ENCODE measurements at places on chromosomes 11 and 22.

GRCh38 chr22:35489239-35489638 lies 51.4 kb upstream of the RASD2 start:
- DNase-seq, result no peak

- no peak for DNase-seq
Measured at GRCh38 chr11:26219183-26220117, 112.5 kb upstream of the ANO3 start.

DNA sequence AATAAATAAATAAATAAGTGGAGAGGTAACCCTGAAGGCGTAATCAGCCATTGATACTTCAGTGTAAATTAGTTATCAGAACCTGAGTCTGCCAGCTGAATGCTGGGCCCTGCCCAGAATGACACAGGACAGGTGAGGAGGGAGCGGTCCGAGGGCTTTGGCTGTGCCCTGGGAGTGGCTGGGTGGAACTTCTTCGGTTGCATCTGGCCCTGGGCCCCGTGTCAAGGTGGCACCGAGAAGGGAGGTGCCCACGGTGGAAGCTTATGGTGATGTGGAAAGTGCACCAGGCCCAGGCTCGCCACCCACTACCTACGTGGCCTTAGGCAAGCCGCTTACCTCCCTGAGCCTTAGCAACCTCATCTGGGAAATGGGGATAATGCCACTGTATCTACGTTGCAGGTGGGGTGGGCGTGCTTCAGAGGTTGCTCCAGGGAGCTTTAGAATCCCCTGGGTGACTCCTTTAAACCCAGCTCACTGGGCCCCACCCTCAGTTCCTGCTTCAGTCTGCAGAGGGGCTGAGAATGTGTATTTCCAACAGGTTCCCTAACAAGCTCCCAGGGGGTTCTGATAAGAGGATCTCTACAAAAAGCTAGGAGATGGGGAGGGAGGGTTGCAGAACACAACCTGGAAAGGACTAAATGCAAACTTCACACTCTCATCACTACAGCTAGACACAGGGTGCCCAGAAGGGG lies 38.8 kb downstream of the TXN2 start:
- DNase-seq, result no peak

DNA sequence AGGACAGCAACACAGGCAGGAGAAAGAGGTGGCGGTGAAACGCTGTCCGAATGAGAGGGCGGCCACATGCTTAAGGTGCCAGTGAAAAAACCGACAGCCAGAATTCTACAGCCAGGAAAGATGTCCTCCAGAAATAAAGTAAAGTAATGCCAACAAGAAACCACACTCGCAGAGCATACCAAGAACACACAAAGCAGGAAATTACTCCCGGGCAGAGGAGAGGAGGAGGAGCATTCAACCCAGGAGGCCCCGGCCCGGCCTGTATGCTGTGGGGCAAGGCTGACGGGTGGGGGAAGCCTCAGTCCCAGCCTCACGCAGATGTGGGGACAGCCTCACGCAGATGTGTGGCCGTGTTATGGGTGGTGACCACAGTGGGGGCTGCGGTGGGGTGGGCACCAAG lies 28.0 kb downstream of the CHID1 start:
- DNase-seq, result no peak

GRCh38 chr11:64743591-64744543 lies at the start of gene RASGRP2:
RASGRP2 (minus strand) TSS chr11:64744142; CDS start chr11:64742866, 1,276 bp downstream.
- no peak for DNase-seq

DNA sequence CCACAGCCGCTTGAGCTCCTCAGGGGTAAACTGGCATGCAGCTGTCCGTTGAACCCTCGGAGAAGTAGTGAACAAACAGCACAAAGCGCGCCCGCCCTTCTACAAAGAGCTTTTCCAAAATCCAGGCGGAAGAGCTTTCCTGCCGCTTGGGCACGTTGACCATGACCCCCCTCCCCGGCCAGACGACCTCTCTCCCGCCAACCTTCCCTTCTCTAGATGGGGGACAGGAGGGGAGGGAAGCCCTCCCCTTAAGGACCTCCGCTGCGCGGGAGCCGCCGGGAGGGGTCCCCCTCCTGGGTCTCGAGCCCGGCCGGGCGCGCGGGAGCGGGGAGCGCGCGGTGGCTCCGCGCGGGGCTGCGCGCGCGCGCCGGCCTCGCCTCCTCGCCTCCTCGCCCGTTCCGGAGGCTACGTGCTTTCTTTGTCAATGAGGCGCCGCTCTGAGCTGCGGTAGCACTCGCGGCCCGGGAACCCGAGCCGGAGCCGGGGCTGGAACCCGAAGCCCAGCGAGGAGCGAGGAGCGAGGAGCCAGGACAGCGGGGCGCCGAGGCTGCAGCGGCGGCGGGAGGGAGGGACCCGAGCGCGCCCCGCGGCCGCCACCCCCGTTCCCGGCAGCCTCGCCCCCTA lies 118.6 kb downstream of the HIPK3 start:
- peak; percentile 30 for DNase-seq

DNA sequence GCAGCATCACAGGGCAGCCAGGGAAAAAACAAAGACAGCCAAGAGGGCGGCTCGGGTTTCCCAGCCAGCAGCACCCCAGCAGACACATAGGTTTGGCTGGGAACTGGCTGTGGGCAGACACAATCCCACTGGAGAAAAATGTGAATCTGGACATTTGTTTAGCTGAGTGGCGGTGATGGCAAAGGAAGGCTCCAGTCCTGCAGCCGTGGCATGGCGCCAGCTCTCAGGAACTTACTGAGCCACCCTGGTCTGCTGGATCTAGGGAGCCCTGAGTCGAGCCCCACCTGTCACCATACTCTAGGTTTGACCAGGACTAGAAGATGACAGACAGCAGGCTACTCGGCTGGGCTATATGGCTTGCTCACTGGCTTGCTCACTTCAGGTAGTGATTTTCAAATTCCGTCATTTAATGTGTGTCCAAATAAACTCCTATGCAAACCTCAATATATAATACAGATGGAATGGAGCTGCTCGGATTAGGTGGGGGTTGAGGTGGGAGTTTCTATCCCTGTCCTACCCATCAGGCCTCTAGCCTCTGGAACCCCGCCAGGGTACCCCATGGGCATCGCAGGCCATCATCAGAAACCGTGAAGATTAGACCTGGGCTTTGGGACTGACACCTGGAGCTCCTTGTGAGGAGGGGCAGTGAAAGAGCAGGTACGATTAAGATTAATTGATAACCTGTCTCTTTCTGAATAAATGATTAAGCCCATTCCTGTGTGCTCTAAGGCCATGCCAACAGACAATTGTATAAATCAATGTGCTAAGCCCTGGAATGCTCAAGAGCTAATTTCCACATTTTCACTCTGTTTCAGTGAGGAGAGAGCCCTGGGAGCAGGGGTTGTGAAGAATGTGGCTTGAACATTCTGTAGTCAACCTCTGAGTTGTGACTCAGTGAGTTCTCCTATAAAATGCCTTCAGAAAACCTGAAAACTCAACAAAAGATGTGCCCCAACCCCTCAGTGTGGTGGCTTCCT lies 42.5 kb downstream of the GALNT18 start:
- DNase-seq, result no peak

DNA sequence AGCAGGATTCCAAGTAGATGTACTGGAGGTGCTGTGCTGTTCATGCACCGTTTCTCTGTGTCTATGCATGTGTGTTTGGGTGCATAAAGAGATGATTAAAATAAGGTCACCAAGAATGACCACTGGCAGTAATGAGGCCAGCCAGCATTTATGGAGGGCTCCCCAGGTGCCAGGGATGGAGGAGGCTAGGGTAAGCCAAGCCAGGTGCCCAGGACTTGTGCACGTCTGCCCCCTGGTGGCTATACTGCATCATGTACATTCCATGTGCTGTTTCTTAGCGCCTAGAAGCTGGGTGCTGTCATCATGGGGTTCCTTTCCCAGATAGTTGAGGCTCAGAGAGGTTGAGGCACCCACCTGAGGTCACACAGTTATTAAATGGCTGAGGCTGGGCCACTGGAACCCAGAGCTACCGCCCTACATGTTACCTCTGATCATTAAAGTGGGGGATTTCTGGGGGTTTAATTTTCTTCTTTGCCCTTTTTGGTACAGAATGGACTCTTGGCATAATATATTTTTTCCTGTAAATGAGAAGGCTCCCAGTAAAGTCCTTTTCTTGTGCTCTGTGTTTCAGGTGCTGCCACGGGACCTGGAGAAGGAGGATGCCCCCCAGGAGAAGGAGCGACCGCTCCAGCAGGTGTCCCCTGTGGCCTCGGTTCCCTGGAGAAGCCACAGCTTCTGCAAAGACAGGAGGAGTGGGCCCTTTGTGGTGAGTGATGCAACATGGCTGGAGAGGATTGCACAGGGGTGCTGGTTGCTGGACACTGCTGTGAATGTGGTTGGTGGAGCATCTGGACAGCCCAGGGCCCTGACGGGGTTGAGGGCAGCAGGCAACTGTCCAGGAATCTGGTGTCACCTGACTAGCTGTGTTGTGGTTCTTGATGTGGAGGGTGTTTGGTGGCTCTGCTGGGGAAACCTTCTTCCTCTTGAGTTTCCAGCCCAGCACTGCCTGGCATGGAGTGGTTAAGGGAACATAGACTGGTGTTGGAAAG lies 96.4 kb downstream of the KIAA1671 start:
- peak; percentile 46 for DNase-seq

DNA sequence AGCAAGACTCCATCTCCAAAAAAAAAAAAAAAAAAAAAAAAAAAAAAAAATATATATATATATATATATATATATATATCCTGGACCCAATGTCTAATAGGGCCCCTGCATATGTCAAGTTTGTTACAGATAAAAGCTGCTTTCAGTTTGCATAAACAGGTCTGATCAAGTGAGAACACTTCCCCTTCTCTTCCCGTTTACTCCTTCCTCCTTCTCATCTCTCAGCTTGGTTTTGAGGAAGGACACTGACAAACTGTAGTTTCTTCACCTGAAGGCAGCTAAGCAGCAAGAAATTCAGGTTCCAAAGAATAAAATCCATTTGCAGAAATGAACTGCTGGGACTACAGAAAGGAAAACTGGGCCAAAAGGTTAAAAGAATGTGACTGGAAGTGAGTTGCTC lies 11.7 kb downstream of the THOC5 start:
- DNase-seq, result no peak

- no peak for DNase-seq
Measured at GRCh38 chr11:25423436-25424199, 908.3 kb upstream of the ANO3 start.

GRCh38 chr11:13126430-13126829 lies 117.3 kb downstream of the RASSF10 start:
- DNase-seq, result peak; percentile 85

- peak; percentile 57 for DNase-seq
Measured at GRCh38 chr11:118530683-118531596, at the start of gene TMEM25. TMEM25 (plus strand) TSS chr11:118531192; CDS start chr11:118531802, 610 bp downstream.

DNA sequence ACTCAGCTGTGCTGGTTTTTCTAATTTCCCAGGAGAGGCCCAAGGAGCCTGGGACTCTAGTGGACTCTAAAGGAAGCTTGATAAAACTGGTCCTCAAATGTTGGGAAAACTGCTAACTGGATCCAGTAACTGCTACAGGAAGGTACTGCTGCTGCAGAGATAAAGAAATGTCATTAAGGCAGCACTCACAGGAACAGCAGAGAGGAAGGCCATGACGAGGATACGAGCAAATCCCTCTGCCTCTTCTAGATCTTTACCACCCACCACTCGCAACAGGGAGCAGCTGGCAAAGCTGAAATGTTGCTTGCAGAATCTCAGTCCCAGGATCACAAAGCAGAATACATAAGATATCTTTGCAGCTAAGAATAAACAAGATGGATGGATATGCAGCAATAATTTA lies 23.5 kb downstream of the TTC28 start:
- no peak for DNase-seq

DNA sequence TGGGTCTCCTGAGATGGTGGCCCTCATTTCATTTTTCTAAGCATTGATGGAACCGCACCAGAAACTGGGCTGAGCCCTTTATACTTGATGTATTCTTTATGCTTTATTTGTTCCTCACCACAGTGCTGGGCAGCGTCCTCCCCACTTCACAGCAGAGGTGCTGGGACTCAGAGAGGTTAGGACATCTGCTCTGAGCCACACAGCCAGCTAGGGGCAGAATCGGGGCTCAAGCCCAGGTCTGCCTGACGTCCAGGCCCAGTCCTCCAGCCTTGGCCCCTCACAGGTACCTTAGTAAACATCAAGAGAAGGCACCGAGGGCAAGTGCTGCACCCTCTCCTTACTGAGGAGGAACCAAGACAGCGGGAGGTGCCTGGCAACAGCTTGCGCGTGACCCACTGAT lies 20.2 kb upstream of the SHISAL1 start:
- DNase-seq, result no peak

GRCh38 chr11:120622189-120622875 lies 110.8 kb downstream of the GRIK4 start:
- DNase-seq, result no peak

DNA sequence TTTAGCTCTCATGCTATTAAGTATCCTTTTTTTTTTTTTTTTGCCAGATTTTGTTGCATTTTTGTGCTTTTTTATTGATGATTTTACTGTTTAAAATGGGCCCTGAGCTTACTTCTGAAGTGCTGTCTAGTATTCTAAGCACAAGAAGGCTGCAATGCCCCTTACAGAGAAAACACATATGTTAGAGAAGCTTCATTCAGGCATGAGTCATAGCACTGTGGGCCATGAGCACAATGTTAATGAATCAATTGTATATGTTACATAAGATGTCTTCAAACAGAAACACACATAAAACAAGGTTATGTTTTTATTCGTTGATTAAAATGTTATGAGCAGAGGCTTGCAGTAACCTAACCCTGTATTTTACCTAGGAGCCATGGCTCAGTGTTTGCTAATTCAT lies 117.8 kb upstream of the C11orf87 start:
- DNase-seq, result no peak
